ENCODE measurements at places on chromosomes 1 and 21.

DNA sequence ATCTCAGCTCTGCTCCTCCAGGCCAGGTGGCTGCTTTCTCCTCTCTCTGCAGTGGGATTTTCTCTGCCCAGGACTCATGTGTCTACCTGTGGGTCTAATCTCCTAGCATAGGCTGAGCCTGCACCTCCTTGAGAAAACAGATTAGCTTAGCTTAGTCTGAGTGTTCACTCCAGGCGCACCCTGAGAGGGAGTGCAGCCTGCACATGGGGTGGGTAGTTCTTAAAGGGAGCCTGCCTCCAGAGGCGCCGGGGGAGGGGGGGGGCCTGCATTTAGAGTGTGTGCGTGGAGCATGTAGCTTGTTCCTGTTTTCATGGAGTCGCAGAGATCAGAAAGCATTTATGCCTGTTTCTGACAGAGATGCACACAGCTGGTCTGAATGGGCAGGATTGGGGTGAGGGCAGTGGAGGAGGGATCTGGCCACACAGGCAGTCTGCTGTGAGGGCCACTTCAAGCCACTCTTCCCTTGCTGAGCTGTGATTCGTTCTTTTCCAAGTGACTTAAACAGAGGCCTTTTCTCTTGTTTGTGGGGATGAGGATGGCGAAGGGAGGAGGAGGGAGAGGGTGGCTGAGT lies 45.2 kb downstream of the GALNT2 start:
- peak; percentile 48 for DNase-seq

DNA sequence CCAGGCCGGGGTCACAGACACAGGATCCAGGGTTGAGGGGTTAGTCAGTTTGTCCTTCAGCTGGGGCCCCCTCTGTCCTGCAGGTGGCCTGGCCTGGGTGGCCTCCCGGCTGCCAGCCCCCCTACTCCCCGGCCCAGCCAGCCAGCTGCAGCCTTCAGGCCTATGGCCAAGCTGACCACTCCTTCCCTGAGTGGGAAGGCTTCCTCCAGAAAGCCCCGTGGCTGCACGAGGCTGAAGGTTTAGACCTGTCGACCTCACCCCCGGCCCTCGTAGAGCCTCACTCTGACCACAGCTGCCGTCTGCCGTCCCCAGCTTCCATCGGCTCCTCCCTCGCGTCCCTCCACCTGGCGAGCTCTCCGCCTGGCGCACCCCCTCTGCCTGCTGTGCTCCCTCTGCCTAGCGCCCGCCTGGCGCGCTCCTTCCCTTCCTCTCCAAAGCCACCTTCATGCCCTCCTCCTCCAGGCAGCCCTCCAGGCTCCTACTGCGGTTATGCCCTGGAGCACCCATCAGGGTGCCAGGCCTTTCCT lies 9.6 kb downstream of the TTLL10 start:
- DNase-seq: peak; percentile 1

GRCh38 chr21:21183092-21183491 lies 184.9 kb downstream of the NCAM2 start:
- no peak for DNase-seq

GRCh38 chr1:30381266-30381665 lies 342.1 kb downstream of the MATN1 start:
- no peak for DNase-seq
